Stimulated activated CD4-positive, alpha-beta T cell treated with anti-CD3 and anti-CD28 coated beads, Interleukin-15, amount 100 ng/mL, for 1 hour (primary cell): ENCODE measurements at places on chromosomes 12 and 14.

DNA sequence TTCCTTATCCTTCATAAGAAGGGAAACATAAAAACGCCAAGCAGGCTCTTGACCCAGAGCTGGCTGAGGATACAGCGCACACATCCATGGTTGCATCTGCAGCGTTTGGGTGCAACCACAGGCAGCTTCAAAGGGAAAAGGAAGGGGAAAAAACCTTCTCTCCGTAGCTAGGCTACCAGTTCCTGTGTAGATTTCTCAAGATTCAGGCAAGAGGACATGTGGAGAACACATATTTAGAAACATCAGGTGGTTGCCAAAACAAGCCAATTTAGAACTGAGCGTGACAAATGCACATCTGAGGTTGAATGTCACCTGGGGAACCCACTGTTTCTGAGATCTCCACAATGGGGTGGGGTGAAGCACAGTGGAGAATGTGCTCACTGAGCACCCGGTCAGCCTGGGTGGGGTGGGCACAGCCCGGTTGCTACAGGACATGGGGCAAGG is 78.3 kb upstream of the BDKRB2 start:
- no peak for DNase-seq

- no peak for DNase-seq
Observed at GRCh38 chr12:15852383-15852782, 29.8 kb upstream of the STRAP start.

- no peak for DNase-seq
Observed at GRCh38 chr12:108235197-108235984, 103.7 kb downstream of the CMKLR1 start.

- DNase-seq, result no peak
Observed at GRCh38 chr14:22699801-22700564, 55.8 kb upstream of the OR6J1 start.

- no peak for DNase-seq
Observed at GRCh38 chr14:96960598-96961116, 163.5 kb downstream of the VRK1 start.

DNA sequence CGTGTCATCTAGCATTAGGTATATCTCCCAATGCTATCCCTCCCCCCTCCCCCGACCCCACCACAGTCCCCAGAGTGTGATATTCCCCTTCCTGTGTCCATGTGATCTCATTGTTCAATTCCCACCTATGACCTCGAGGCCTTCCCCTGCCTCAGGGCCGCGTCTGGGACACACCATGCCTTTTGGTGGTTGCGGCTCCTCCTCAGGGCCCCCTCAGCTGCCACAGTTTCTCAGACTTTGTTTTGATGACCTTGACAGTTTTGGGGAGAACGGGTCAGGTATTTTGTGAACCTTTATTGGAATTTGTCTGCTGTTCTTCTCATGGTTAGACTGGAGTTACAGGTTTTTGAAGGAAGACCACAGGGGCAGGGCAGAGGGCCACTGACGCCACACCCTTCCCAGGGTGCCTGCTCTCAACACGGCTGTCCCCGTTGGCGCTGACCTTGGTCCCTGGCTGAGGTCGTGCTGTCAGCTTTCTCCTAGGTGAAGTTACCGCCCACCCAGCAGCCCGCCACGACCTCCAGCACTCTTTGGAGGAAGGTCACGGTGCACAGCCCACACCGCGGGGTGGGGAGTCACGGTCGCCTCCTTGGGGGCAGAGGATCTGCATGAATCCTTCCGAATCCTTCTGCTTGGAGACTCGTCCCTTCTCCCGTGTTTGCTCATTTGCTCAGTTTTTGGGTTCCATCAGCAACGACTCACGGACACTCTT is 130.5 kb downstream of the KIF26A start:
- DNase-seq, result no peak

DNA sequence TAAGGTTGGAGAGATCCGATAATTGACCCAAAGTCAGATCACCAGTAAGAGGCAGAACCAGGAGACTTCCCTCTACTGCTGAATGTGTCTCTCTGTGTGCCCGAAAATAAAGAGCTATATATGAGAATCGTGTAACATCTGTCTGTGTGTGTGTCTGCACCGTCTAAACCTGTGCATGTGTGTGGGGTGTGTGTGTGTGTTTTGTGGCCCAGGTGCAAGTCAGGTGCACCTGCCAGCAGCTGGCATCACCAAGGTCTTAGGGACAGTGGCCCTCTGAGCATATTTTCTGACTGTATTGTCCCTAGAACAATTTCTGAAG is 24.7 kb upstream of the KRT78 start:
- DNase-seq, result no peak

- DNase-seq, result no peak
Observed at GRCh38 chr14:41355866-41356265, 250.8 kb upstream of the LRFN5 start.

GRCh38 chr14:43789458-43789857 is 717.6 kb downstream of the FSCB start:
- no peak for DNase-seq

DNA sequence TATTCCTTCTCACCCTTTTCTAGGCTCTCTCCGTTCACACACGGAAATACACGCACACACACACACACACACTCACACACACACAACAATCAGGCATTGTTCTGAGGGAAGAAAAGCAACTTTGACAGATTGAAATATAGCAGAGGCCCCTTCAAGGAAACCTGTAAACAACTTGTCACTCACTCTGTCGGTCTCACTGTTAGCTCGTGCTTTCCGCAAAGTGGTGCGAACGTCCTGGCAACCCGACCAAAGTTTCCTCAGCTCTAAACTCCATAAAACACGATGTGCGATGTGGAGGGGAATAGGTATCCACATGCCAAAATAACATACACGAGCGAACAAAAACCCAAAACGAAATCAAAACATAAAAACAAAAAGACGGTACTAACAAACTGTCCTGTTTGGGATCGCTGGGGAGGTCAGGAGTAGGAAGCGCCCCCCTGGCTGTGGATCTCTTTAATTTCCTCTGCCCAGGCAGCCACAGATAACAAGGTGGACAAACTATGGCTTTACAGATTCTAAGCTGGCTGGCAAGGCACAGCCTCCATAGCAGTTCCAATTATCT is 822 bp upstream of the SOX5 start:
- DNase-seq, result no peak

DNA sequence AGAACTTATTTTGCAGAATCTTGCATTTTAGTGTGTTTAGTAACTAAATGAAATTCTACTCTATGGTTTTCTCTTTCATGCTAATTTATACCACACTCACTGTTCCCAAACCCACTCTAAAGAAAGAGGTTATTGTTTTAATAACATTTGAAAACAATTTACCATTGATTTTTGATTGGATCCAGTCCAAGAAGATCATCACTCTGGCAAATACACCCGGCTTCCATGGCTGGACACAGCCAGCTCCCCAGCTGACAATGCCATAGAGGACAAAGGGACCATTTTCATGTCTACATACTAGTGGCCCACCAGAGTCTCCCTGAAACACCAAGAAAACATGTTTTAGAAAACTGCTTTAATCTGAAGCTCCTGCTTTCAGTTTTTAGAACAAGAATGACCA is 42.4 kb downstream of the OVCH1 start:
- DNase-seq, result no peak

- DNase-seq, result no peak
Observed at GRCh38 chr14:99667821-99668220, 16.3 kb upstream of the CYP46A1 start.

GRCh38 chr14:60184146-60184904 is 19.1 kb upstream of the DHRS7 start:
- DNase-seq, result no peak

GRCh38 chr14:91374879-91375702 is 42.5 kb downstream of the CCDC88C start:
- DNase-seq, result no peak

- DNase-seq, result no peak
Observed at GRCh38 chr12:131493068-131493826, 217.6 kb upstream of the SFSWAP start.

DNA sequence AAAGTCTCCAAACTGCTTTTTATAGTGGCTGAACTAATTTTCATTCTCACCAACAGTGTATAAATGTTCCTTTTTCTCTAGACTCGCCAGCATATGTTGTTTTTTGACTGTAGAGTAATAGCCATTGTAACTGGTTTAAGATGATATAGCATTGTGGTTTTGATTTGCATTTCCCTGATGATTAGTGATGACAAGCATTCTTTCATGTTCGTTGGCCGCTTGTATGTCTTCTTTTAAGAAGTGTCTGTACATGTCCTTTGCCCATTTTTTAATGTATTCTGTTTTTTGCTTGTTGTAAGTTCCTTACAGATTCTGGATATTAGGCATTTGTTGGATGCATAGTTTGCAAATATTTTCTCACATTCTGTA is 404.9 kb downstream of the FLRT2 start:
- DNase-seq, result no peak

- DNase-seq, result peak; percentile 2
Observed at GRCh38 chr14:86038387-86039042, 508.6 kb downstream of the FLRT2 start.

- DNase-seq, result no peak
Observed at GRCh38 chr12:89103831-89104230, 248.5 kb downstream of the DUSP6 start.

GRCh38 chr14:100147181-100147631 is 12.2 kb downstream of the DEGS2 start:
- peak; percentile 44 for DNase-seq

GRCh38 chr12:68279227-68280054 is 26.0 kb upstream of the IL22 start:
- DNase-seq, result no peak

DNA sequence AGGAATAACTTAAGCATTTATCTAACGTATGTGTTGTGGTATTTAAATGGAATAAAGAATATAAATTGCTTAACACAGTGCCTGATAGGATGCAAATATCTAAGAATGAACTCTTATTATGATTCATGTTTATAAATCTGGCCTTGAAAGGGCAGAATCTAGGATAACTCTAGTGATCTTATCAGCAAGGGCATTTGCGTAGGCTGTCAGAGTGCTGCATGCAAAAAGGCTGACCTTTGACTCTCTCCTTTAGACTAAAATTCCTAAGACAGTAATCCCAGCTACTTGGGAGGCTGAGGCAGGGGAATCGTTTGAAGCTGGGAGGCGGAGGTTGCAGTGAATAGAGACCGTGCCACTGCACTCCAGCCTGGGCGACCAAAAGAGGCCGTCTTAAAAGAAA is 31.3 kb upstream of the ANP32D start:
- no peak for DNase-seq

DNA sequence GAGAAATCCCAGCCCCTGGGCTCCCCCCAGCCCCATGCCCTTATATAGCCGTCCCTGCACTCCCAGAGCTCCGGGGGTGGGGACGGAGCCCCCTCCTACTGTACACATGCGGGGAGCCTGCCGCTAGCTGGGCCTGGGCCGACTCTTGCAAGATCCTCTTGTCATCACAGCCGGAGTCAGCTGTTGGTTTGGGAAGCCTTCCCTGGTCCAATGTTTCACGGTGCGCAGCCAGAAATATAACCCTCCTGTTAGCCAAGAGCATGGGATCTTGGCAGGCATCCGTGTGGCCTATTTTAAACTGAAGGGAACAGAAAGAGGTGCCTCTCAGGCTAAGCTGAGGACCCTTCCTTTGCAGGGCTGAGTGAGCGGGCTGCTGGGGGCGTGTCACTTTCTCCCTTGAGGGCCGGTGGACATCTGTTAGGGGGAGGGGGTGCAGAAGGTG is 175.3 kb downstream of the TSPAN9 start:
- DNase-seq, result no peak

DNA sequence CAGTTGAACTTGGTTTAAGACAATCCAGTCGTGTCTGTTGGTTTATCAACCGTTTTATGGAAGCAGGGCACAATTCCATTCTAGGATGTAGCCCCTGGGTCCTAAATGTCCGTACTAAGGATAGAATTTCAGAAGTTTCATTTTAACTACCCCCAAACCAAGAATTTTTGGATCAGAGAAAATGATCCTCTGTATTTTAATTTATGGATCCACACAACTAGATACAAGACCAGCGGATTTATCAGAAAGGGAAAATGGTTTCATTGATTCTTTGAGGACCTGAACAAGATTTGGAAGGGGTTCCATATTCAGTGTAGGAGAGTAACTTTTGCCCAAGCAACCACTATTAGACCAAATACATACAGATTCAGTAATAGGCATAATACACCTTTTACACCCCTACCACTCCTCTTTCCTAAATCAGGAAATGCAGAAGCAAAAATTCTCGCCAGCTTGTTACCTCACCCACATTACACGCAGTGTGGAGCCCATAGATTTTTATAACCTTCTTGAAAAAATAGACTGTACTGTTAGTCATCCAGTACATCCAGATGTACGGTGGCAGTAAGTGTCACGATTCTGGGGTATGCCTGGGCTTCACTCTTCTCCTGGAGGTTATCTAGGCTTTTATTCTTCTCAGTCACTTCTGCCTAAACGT is 1.4 kb upstream of the FBXL14 start:
- no peak for DNase-seq

DNA sequence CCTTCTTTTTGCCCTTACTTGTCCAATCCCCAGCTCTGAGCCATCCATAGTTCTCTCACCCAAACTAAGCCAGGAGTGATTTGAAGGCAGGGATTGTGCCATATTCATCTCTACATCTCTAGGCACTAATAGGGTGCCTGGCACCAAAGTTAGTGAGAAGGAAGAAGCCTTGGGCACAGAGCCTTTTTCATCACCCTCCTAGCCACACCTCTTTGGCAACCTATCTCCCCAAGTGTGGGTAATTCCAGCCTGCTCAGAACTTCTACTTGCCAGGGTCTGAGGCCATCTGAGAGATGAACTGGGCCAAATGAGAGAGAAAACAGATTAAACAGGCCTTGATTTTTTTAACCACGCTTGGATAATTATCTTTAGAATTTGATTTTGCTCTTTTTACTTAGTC is 61.3 kb downstream of the PHLDA1 start:
- DNase-seq, result no peak

GRCh38 chr14:60482743-60483142 is 3.1 kb downstream of the C14orf39 start:
- DNase-seq, result no peak

DNA sequence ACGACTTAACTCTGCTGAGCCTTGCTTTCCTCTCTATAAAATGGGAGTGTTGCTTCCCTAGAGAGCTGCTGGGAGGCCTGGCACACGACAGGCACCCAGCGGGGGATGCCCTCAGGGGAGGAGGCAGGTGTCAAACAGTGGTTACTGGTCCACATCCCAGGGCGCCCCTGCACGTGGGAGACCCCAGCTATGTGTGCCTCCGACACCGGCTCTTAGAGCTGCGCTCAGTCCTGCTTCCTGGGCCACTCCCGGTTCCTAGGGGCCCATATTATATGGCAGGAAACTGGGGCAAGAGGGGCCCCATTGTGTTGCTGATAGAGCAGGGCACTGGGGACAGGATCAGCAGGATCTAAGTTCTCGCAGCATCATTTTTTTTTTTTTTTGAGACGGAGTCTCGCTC is 47.3 kb downstream of the CHGA start:
- no peak for DNase-seq

DNA sequence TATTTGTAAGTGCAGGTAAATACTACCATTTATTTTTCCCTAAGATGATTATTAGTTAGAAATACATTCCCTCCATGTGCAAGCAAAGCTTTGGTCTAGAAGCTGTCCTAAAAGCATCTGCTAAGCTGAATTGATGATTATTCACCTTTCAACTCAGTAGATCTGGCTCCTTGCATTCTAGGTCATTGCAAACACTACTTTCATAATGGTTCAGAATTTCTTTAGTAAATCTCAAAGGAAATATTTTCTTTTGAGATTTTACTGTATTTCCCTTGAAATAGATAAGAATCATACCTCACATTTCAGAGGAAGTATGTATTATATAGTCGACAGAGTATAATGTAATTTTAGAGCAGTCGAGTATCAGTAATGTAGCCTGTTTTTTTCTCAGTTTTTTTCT is 2.4 kb downstream of the ETNK1 start:
- DNase-seq, result no peak
